ENCODE measurements at places on chromosomes 1 and 21.

- DNase-seq = no peak
Observed at GRCh38 chr1:8629241-8630091, 188.0 kb downstream of the RERE start.

- DNase-seq = no peak
Observed at GRCh38 chr1:154411525-154411924, 6.4 kb downstream of the IL6R start.

- no peak for DNase-seq
Observed at GRCh38 chr1:203268901-203269653, 36.2 kb upstream of the BTG2 start.

DNA sequence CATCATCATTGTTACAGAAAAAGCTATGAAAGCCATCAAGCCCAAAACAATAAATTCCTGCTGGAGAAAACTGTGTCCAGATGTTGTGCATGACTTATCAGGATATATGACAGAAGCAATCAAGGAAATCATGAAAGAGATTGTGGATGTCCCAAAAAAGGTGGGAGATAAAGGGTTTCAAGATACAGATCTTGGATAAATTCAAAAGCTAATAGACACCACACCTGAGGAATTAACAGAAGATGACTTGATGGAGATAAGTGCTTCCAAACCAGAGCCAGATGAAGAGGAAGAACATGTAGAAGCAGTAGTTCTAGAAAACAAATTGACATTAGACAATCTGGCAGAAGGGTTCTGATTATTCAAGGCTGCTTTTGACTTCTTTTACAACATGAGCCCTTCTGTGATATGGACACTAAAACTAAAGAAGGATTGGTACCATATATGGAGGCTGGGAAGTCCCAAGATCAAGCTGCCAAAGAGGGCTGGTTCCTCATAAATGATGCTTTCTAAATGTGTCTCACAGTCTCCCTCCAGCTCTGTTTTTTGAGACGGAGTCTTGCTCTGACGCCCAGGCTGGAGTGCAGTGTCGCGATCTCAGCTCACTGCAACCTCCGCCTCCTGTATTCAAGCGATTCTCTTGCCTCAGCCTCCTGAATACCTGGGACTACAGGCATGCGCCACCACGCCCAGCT is 32.1 kb upstream of the LRIG2 start:
- no peak for DNase-seq

- no peak for DNase-seq
Observed at GRCh38 chr1:90781534-90781933, 64.4 kb upstream of the BARHL2 start.

- DNase-seq = no peak
Observed at GRCh38 chr1:161956930-161957329, 66.7 kb downstream of the OLFML2B start.

DNA sequence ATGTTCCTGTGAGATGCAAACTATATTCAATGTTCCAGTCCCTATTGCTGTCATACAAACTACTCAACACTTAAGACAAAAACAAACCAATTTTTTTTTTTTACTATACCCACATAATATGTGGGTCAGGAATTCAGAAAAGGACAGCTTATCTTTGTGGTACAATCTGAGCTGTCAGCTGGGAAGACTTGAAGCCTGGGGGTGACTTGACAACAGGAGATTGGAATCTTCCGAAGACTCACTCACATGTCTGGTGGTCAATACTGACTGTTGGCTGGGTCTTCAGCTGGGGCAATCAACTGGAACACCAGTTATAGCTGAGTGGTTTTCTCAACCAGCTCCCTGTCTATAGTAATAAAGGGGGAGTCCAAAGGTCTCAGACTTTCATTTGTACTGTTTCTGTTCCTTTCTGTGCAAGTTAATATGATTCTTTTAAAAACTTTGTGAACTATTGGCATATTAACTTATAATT is 81.7 kb upstream of the ATP1B1 start:
- DNase-seq = no peak

DNA sequence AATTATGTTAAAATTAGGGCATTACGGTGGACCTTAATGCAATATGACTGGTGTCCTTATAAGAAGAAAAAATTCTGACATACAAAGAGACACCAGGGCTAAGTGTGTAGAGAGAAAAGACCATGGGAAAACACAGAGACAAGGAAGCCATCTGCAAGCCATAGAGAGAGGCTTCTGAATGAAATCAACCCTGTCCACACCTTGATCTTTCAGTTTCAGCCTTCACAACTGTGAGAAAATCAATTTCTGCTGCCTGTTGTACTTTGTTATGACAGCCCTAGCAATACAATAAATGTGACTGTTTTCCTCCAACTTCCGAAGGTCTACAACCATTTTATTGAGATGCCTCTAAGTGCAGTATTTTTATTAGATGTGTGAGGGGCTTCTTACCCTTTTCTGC is 1407.2 kb downstream of the MRPL39 start:
- DNase-seq = no peak

DNA sequence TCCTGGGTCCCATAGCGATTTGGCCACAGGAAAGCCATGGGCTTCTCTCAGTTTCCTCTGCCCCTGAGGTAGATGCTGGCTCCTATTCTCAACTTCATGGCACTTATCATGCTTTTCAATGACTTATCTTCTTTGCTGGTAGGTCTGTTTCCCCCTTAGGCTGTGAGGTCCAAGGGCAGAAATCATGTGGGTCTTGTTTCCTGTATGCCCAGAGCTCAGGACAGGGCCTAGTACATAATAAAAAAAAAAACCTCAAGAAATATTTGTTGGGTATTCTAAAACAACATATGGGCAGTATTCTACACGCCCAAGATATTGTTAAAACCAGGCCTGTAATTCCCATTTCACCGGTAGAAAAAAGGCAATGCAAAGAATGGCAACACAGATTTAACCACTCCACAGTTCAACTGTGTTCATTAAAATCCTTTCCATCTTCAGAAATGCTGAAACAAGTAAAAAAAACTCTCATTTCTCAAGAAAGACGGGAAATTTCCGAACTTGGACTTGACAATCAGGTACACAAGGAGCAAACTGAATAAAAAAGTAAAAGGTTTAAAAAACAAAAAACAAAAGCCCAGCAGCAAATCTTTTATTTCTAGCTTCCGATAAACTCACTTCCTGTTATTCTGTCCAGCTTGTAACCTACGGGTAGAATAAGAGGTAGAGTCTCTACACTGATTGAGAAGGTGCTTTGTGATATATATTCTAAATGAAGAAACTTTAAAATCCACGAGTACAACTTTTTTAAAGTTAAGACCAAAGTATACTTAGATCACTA is 6.3 kb upstream of the TDRD10 start:
- DNase-seq = no peak

- DNase-seq = no peak
Observed at GRCh38 chr1:19591482-19592091, 52.5 kb upstream of the NBL1 start.

DNA sequence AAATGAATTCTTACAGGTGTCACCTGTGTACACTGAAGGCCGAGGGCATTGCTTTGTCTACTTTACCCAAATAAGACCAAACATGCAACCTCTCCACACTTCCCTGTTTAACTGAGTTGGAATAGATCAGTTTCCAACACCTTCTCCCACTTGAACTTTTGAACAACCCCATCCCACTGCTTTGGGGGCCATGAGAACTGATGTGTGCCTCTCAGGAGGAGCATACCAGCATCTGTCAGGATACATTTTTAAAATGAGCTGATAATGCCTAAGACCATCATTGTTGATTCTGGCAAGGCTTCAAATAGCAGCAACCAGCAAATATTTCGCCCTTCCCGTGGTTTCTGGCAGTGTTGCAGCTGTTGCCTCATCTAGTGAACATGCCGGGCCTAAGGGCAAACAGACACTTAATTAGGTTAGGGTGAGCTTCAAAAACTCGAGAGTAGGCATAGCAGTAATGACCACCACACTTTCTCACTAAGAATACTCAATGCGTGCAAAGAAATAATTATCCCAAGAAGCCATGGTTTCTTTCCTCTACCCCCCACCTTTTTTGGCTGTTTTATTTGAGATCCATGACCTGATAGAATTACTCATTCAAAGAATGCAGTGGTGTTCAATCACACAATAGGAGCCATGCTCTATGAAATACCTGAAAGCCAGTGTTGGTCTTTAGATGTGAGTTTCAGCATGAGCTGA is 63.7 kb downstream of the MAP10 start:
- DNase-seq = no peak
